Esophagus squamous epithelium (tissue), 5 donors: ENCODE measurements at places on chromosomes 2 and 18.

DNA sequence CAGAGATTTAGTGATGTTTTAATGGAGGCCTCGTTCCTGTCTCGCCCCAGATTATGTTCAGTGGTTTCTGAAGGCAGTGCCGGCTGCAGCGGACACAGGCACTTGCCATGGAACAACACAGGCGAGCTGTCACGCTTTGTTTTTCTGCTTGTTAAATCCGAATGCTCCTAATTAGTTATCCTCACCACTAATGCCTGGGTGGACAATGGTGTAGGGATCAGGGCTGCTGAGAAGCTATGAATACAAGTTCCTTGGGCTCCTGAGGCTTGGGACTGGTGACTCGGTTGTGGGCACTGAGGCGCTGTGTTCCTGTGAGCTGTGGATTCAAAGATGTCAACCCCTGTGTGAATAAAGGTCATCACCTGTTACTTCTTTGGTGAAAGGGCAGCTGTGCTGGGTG, 123.5 kb downstream of the PLEKHM3 start:
- DNase-seq = no peak
- H3K27me3 ChIP-seq = no peaks in the 10 kb centered on the region
- H3K27ac ChIP-seq = no peak overlapping the region

DNA sequence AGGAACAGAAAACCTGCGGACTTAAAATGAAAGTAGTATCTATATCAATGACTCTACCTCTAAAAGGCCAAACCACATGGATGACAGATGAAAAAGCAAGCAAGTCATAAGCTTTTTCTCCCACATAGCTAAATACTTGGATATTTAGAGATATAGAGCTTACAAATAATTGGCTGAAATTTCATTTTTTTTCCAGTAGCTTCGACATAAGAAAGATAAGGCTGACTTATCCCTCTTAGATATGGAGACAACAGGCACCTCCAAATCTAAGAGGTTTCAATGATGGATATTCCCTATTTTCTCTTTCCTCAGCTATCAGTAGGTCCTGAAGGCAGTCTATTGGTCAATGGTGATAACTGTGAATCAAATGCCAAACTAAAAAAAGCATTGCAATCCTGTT, 460.3 kb downstream of the MEIS1 start:
- DNase-seq = no peak
- H3K27me3 ChIP-seq = no peaks in the 10 kb centered on the region
- H3K4me1 ChIP-seq = peaks cover 5% of the 10 kb centered on the region
- H3K36me3 ChIP-seq = no peaks in the 10 kb centered on the region
- no peak overlapping the region for H3K4me3 ChIP-seq

DNA sequence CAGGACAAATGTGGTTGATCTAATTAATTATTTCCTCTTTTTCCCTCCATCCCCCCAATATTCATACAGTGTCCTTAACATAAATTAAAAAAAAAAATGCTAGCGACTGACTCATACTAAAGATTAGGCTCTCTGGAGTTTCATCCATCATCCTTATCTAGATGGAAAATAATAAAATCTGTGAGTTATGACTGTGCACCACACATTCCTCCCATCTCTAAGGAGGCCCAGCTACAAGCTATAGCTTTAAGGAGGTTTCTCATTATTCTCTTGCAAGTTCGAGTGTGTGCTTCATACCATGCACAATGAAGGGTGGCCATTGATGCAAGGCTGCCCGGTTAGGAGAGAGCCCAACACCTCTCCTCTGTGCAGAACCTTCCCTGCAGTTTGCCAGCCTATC, 77.3 kb downstream of the XDH start:
- no peaks in the 10 kb centered on the region for H3K4me1 ChIP-seq
- no peak overlapping the region for H3K27ac ChIP-seq
- DNase-seq = no peak

DNA sequence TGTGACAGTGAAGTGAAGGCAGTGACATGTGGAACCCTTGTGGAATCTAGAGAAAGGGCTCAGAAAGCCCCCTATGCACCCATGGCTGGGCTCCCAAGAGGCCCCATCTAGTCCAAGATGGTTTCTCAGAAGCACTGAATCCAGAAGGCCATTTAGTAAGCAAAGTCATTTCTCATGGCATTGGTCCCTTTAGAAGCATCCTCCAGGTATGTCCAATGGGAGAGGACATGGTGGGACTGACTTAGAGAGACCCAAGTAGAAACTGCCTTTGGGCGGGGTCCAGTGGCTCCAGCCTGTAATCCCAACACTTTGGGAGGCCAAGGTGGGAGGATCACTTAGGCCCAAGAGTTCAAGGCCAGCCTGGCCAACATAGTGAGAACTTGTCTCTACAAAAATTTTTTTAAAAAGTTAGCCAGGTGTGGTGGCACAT, 72.5 kb upstream of the RMDN2 start:
- H3K27me3 ChIP-seq = no peaks in the 10 kb centered on the region
- H3K4me1 ChIP-seq = peaks cover 10% of the 10 kb centered on the region
- H3K27ac ChIP-seq = peak overlapping the region; percentile 45
- H3K36me3 ChIP-seq = no peaks in the 10 kb centered on the region

DNA sequence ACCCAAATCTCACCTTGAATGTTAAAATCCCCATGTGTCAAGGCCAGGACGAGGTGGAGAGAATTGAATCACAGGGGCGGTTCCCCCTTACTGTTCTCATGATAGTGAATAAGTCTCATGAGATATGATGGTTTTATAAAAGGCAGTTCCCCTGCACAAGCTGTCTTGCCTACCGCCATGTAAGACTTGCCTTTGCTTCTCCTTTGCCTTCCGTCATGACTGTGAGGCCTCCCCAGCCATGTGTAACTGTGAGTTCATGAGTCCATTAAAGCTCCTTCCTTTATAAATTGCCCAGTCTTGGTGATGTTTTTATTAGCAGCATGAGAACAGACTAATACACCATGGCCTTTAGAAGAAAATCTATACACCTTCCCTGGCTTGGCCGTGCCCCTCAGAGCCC, 7.4 kb upstream of the MBP start:
- no peak for DNase-seq
- no peak overlapping the region for H3K4me3 ChIP-seq
- no peak overlapping the region for H3K27ac ChIP-seq
- H3K27me3 ChIP-seq = no peaks in the 10 kb centered on the region
- H3K4me1 ChIP-seq = peaks cover 25% of the 10 kb centered on the region

DNA sequence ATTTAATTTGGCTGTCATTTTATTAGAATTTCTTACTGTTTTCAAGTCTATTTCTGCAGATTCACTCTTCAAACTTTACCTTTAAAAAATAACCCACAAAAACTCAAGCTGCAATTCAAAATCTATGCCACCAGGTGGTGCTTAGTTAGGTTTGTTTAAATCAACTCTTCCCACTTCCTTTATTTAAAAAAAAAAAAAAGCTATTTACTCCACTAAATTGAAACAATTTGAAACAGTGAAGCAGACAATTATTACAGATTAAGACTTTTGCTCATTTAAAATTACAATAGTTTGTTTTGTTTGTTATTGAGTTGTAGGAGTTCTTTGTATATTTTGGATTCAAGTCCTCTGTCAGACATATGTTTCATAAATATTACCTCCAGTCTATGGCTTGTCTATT, 300.0 kb downstream of the PDE11A start:
- no peaks in the 10 kb centered on the region for H3K36me3 ChIP-seq
- H3K27ac ChIP-seq = no peak overlapping the region
- no peaks in the 10 kb centered on the region for H3K4me1 ChIP-seq
- no peak overlapping the region for H3K4me3 ChIP-seq
- H3K27me3 ChIP-seq = no peaks in the 10 kb centered on the region
- no peak for DNase-seq

- no peak overlapping the region for H3K4me3 ChIP-seq
- no peak overlapping the region for H3K27ac ChIP-seq
- no peak for DNase-seq
- H3K36me3 ChIP-seq = no peaks in the 10 kb centered on the region
- no peaks in the 10 kb centered on the region for H3K27me3 ChIP-seq
Observed at GRCh38 chr2:182229297-182229696, 197.5 kb downstream of the PDE1A start.

- H3K27ac ChIP-seq = peak overlapping the region; percentile 40
- no peak overlapping the region for H3K4me3 ChIP-seq
- no peaks in the 10 kb centered on the region for H3K36me3 ChIP-seq
- no peak for DNase-seq
Observed at GRCh38 chr2:239143858-239144712, 256.7 kb downstream of the HDAC4 start.

- H3K4me1 ChIP-seq = no peaks in the 10 kb centered on the region
- no peaks in the 10 kb centered on the region for H3K27me3 ChIP-seq
- DNase-seq = no peak
Observed at GRCh38 chr2:221103930-221104329, 468.2 kb downstream of the EPHA4 start.

GRCh38 chr2:171086352-171087290, 74.1 kb downstream of the TLK1 start:
- H3K4me1 ChIP-seq = no peaks in the 10 kb centered on the region
- H3K27ac ChIP-seq = no peak overlapping the region
- no peaks in the 10 kb centered on the region for H3K27me3 ChIP-seq
- H3K4me3 ChIP-seq = no peak overlapping the region

GRCh38 chr2:201673546-201673945, 24.9 kb downstream of the MPP4 start:
- DNase-seq = no peak
- H3K4me1 ChIP-seq = no peaks in the 10 kb centered on the region
- H3K36me3 ChIP-seq = no peaks in the 10 kb centered on the region
- H3K4me3 ChIP-seq = no peak overlapping the region

DNA sequence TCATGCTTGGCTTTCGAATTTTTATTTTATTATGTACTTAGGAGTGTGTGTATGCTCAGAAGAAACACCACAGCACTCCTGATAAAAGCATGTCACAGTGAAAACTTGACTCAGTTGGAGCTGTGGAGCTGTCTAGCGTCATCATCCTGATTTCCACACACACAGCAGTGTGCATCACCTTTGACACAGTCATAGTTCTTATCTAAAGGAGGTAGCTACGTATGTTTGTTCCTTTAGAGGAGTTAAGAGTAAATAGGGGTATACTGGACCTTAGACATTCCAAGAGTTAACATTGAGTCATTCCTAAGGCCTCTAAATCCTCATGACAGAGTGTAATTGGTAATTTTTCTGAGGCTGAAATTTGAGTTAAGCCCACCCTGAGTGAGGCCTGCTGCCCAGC, 96.9 kb downstream of the PHLPP1 start:
- peaks cover 30% of the 10 kb centered on the region for H3K4me1 ChIP-seq
- no peaks in the 10 kb centered on the region for H3K36me3 ChIP-seq
- H3K27ac ChIP-seq = no peak overlapping the region
- no peaks in the 10 kb centered on the region for H3K27me3 ChIP-seq
- H3K4me3 ChIP-seq = no peak overlapping the region

DNA sequence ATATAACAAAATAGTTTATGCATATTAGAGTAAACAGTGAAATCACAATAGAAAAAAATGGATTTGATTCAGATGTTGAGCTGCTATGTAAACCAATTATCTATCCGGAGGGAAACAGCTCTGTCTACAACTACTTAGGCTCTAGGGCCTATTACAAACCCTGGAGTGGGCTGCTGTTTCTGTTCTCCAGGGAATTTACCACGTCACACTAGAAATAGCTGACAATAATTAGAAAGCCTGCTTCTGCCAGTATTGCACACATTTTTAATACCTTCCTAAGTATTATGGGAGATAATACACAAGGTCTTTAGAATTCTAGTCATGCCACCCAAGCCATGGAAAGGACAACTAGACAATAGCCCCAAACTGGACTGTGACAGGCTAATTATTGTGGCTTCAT, 411.1 kb downstream of the FIGN start:
- DNase-seq = no peak
- H3K36me3 ChIP-seq = no peaks in the 10 kb centered on the region
- no peaks in the 10 kb centered on the region for H3K27me3 ChIP-seq
- no peak overlapping the region for H3K4me3 ChIP-seq
- H3K27ac ChIP-seq = no peak overlapping the region
- no peaks in the 10 kb centered on the region for H3K4me1 ChIP-seq

- H3K36me3 ChIP-seq = no peaks in the 10 kb centered on the region
- H3K27me3 ChIP-seq = no peaks in the 10 kb centered on the region
- no peaks in the 10 kb centered on the region for H3K4me1 ChIP-seq
- H3K27ac ChIP-seq = no peak overlapping the region
- H3K4me3 ChIP-seq = no peak overlapping the region
- no peak for DNase-seq
Observed at GRCh38 chr2:39394516-39394961, 42.5 kb downstream of the MAP4K3 start.

GRCh38 chr2:205361272-205361671, 321.0 kb upstream of the NRP2 start:
- DNase-seq = no peak
- H3K27ac ChIP-seq = no peak overlapping the region
- H3K4me1 ChIP-seq = peaks cover 16% of the 10 kb centered on the region
- no peak overlapping the region for H3K4me3 ChIP-seq

GRCh38 chr18:25457601-25458000, 105.6 kb upstream of the ZNF521 start:
- H3K27me3 ChIP-seq = no peaks in the 10 kb centered on the region
- no peaks in the 10 kb centered on the region for H3K36me3 ChIP-seq
- no peak overlapping the region for H3K4me3 ChIP-seq
- DNase-seq = no peak
- no peak overlapping the region for H3K27ac ChIP-seq
- H3K4me1 ChIP-seq = no peaks in the 10 kb centered on the region

- H3K4me1 ChIP-seq = peaks cover 38% of the 10 kb centered on the region
- H3K27ac ChIP-seq = no peak overlapping the region
- H3K36me3 ChIP-seq = no peaks in the 10 kb centered on the region
- peak overlapping the region; percentile 97 for H3K4me3 ChIP-seq
- no peak for DNase-seq
Observed at GRCh38 chr2:55416786-55417568, 2.7 kb downstream of the CCDC88A start.

DNA sequence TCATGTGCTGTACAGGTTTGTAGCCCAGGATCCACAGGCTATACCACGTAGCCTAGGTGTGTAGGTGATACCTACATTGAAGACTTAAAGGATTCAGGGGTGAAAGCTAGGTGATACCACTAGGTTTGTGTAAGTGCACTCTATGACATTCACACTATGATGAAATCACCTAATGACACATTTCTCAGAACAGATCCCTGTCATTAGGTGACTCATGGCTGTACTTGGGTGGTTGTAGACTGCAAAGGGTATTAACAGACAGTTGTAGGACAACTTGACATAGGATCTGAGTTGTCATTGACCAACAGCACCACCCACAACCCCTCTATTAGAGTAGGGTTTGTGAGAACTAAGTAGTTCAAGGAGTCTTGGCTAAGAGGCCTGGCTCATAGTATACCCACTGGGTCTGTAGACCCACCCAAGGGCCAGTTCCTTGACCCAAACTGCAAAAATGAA, 27.7 kb upstream of the SMCHD1 start:
- H3K27me3 ChIP-seq = no peaks in the 10 kb centered on the region
- H3K36me3 ChIP-seq = no peaks in the 10 kb centered on the region
- H3K4me3 ChIP-seq = no peak overlapping the region
- H3K4me1 ChIP-seq = no peaks in the 10 kb centered on the region
- no peak overlapping the region for H3K27ac ChIP-seq

DNA sequence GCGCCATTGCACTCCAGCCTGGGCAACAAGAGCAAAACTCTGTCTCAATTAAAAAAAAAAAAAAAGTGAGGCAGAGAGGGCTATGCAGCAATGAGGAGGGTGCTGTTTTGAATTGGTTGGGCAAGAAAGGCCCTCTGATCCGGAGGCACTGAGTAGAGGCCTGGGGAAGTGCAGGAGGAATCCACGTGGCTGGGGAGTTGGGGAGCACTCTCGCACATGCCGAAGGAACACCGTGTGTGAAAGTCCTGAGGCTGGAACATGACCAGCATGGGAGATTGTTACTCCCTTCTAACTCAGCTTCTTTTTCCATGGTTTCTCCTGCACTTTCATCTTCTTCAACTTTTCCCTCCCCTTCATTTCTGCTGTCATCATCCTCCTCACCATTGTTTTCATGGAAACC, 347.9 kb upstream of the HS6ST1 start:
- H3K4me3 ChIP-seq = no peak overlapping the region
- no peaks in the 10 kb centered on the region for H3K27me3 ChIP-seq
- H3K36me3 ChIP-seq = no peaks in the 10 kb centered on the region
- no peak for DNase-seq
- no peak overlapping the region for H3K27ac ChIP-seq
